ENCODE measurements at places on chromosomes 7 and 10. TPM values are rescaled to one million over a fixed set of nuclear protein-coding genes. Genes with fewer than 3 reads are reported as not detected.

ZNF735 gene
- polyA plus RNA-seq = not detected

DBNL gene
- 47.6 TPM for polyA plus RNA-seq

PTPRN2 gene
- polyA plus RNA-seq = not detected

DNA sequence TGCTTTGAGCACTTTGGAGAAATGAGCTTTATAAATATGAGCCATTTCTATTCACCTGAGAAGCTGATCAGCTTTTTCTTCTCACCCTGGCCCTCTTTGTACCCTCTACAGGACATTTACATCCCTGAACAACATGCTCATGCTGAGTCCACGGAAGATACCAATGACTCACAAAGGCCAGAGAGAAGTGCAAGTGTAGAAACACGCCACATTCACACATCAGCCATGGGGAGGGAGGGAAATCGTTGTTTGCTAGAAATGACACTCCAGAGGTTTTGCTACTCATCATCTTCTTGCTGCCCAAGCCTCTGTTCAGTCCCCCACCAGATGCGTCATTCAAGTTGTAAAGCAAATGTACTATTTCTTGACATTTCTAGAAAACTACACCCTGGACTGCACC lies 2.8 kb upstream of the UCN3 start:
- no peak for DNase-seq

- DNase-seq = no peak
Observed at GRCh38 chr7:86692755-86693154, 49.0 kb downstream of the GRM3 start.

DNA sequence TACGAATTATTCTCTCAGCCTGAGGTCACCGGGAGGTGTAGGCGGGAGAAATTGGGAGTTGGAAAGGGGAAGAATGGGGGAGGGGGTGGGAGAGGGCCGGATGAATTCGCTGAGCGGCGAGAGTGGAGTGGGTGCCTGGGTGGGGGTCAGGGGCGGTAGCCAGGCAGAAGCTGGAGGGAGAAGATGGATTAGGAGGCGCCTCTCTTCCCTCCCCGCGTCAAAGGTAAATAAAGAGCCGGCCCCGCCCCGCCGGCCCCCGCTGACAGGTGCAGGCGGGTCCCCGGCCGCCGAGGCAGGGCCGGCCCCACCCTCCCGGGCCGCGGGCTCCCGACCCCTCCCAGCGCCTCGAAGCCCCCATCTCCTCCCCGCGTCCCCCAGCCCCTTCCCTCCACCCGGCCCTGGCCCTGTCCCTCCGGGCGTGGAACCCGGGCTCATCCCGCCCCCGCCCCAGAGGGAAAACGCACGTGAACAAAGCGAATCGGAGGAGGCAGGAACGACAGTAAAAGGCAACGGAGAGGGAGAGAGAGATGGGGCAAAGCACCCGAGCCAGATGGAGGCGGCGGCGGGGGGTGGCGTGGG lies 872 bp downstream of the FAM131B start:
- no peak for DNase-seq

DNA sequence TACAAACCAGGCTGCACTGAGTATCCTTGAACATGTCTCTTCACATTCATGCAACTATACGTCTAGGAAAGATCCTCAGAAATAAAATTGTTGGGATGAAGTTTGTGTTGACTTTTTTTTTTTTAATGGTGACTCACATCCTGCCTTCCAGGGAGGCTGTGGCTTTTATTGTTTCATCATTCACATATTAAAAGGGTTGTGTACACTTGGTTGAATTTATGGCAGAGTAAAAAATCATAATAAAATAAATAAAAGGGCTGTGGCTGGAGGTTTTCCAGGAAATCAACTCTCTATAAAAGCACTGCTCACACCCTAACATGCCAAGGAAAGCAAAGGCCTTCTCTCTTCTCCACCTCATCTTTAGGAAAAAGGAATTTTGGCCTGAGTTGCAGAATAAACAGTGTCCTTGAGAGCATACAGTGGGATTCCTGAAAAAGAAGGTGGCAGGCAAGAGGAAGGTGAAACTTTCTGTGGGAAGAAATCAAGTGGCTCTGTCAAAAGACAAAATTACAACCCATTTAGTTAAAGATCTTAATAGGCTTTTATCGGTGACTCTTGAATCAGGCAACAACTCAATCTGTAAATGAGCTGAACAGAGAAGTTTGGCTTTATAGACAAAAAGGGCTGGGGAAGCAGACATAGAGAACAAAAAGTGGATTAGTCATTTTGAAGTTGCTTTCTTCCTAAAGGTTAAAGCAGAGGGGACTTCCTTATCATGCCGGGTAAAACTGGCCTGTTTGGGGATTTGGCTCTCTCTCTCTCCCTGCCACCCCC lies 41.6 kb upstream of the FHIP2A start:
- DNase-seq = no peak
